ENCODE measurements at places on chromosomes 5 and 9.
A peak's percentile ranks its signal among the peaks of the same experiment; 100 is the strongest.

DNA sequence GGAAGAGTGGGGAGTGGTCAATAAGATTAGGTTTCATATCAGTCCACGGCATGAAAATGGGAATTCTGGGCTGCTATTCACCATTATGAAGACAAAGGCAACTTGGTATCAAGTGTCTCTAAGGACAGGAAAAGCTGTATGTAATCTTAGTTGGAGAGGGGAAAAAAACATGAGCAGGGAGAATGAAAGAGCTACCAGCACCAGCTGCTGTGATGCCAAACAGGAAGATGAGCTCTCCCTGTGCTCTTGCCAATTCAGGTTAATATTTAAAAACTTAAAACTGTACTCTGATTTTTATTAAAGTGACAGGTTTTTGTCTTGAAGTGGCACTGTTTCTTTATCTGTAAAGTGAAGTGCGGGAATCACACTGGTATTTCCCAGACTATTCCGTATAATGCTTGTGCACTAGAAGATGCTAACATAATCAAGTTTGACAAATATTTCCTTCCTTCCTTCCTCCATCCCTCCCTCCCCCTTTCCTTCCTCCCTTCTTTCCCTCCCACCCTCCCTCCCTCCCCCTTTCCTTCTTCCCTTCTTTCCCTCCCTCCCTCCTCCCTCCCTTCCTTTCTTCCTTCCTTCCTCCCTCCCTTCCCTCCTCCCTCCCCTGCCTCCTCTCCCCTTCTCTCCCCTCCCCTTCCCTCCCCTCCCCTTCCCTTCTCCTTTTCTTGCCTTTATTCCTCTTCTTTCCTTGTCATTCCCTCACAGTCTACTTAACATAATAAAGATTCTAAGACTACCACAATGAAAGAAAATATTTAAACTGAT is 1383.0 kb upstream of the C9orf72 start:
- DNase-seq, result no peak

DNA sequence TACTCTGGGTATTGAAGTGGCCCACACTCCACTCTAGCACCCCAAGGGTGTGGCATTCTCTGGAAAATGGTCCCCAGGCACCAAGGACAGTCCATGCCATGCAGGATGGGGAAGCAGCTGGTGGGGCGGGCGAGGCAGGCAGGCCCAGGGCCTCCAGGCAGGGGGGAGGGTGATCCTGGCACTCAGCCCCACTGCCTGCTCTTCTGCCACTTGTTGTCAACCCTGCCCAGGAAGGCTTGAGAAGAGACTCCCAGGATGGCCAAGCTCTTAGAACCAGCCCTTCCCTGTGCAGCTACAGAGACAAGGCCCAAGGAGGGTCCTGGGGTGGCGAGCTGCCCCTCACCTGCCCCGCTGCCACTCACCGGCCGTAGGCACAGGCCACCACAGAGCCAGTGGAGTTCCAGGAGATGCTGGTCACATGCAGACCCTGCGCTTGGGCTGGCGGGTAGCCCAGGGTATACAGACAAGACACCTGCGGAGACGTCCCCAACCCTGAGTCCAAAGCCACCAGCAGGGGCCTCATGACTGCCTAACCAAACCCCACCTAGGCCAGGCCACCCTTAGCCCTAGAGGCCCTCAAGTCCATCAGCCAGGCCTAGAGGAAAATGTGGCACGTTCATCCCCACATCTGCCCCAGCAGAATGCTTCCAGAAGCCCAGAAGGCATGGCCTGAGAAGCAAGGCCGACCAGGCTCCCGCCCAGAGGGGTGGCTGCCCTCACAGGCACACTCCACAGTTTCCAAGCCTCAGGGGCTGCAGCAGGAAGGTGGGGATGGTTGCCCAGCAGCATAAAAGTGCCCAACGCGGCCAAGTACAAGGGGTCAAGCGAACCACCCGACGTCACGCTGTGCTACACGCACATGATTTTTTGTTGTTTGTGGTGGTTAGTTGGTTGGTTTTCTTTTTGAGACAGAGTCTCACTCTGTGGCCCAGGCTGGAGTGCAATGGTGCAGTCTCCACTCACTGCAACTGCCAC is 19.8 kb downstream of the DYNC2I2 start:
- DNase-seq, result no peak

- no peak for DNase-seq
These were observed 7.5 kb downstream of the IRF1 start for GRCh38 chr5:132483101-132483500.

DNA sequence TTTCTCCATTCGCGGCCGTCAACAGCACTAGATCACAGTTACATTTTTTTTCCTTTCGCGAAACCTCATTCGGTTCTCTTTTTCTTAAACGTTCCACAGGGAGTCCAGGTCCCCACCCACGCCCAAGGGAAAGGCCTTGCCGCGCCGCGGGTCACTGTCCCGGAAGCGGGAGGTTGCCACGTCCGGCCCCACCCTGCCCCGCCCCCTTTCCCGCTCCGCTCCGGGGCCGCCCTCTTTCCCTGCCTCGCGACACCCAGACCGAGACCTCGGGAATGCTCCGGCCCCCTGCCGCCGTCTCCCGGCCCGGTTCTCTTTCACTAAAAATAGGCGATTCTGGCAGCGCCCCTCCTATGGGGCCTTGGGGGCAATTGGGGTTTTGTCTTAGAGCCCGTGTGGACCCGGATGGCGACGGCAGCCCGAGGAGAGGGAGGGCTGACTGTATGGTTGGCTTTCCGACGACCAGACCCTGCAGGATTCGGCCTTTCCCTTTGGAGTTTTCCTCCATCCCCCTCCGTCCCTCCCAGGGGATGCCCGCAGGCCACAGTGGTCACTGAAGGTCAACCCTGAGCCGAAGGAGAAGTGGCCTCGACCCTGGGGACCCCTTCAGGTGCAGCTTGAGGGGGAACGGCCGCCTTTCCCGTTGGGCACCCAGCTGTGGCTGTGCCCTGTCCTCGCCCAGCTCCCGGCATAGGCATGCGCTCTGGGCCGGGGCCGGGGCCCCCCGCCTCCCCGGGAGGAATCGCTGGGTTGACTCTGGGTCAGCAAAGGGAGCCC is 2.8 kb upstream of the RACK1 start:
- peak; percentile 88 for DNase-seq

DNA sequence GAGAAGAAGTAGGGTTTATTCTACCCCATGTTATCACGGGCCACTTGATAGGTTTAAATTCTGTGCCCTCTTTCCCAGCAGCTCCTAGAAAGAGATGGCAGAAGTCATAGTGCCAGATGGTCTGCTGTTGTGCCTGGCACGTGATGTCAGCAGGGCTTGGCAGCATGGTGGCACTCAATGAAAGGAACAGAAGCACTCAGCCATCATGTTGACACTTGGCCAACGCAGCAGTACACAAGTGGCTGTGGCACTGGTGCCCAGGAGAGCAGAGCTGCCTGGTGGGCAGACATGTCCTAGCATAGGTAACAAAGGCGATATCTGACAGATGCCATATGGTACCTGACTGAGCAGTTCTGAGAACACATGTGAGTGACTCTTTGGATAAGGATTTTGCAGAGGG is 796.4 kb upstream of the ACO1 start:
- DNase-seq, result no peak

- DNase-seq, result no peak
These were observed 46.2 kb upstream of the SLC28A3 start for GRCh38 chr9:84386753-84387152.

DNA sequence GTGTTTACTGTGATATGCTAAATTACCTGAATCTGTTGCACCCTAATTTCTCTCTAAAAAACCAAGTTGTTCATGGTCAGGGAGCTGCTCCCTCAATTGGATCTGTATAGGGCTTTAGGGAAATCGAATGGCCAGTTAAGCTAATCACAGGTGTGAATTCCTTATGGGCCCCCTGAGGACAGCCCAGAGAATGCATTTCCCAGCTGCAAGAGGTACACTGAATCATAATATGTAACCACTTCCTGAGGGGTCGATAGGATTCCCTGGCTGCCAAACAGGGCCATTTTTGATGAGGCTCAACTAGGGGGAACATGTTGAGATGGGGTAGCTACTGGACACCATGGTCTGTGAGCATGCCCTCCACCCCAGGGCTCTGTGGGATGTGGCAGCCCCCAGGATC is 478.6 kb downstream of the CCDC171 start:
- peak; percentile 14 for DNase-seq

GRCh38 chr5:10904862-10905432 is 143.9 kb upstream of the DAP start:
- DNase-seq, result no peak

GRCh38 chr9:126439402-126439765 is 112.8 kb downstream of the MVB12B start:
- peak; percentile 78 for DNase-seq

- no peak for DNase-seq
These were observed 33.7 kb downstream of the AP3S1 start for GRCh38 chr5:115875447-115875846.

GRCh38 chr5:77259476-77259875 is 49.0 kb downstream of the PDE8B start:
- peak; percentile 19 for DNase-seq

GRCh38 chr5:137129886-137130680 is 369.0 kb downstream of the SPOCK1 start:
- no peak for DNase-seq

- peak; percentile 32 for DNase-seq
These were observed at the start of gene PCDHGB2 for GRCh38 chr5:141359790-141360426. TSS of gene PCDHGB2 (plus strand) at chr5:141359994. CDS start at chr5:141360136, 142 bp downstream.

- peak; percentile 70 for DNase-seq
These were observed at the start of gene CTNNA1 for GRCh38 chr5:138752951-138753793. TSS of gene CTNNA1 (plus strand) at chr5:138753425. CDS start at chr5:138781925, 28,500 bp downstream.

DNA sequence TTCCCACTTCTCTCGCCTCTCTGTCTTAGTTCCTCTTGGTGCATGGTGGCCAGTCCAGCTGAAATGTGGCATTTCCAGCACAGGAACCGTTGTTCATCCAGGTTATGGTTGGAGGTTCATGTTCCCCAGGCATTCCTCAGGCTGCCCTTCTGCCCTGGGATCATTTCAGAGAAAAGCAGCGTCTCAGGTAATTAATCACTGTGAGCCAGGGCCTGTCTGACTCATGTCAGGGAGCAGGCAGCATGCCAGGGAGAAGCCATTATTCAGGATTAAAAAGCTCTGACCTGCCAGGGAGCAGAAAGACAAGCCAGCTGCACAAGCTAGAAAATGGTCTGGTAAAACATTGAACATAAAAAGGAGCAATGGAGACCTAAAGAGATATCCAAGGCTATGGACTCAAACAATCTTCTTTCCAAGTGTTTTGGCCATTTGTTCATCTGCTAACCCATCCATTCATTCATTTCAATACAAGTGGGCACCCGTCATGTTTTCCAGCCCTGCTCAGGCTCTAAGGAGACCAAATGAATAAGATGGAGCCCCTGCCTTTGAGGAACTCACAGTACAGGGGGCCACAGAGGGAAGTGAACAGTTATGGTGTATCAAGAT is 241.4 kb downstream of the DRD1 start:
- DNase-seq, result peak; percentile 53

DNA sequence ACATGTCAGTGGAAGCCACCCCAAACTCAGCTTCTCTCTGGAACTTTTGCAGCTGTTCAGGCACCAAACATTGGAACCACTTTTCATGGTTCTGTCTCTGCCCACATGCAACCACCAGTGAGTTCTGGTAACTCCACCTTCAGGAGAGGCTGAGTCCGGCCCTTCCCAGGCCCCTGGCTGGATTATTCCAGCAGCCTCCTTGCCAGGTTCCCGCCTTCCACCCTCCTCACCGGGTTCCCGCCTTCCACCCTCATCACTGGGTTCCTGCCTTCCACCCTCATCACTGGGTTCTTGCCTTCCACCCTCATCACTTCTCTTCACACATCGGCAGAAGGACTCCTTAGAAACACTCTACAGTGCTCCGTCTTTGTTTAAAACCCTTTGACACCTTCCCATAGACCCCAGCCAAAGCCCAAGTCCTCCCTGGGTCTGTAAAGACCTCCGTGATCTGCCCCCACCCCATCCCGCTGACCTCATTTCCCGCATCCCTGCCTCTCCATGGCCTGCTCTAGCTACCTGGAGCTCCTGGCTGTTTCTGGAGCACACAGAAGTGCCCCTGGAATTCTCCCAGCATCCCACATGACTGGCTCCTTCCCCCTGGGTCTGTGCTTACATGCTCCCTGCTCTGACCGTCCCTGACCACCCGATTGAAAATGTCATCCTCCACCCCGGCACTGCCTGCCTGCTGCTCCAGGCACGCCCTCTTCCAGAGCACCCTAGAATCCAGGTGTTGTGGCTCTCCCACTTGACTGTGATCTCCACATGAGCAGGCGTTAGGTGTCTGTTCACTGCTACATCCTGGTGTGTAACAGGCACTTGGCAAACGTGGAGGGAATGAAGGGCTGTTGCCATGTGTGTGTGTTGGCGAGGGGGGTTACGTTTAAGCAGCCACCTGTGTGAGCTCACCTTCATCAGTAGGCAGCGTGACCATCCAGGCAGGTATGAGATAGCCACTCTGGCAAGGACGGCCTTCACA is 17.7 kb downstream of the ROPN1L start:
- no peak for DNase-seq

DNA sequence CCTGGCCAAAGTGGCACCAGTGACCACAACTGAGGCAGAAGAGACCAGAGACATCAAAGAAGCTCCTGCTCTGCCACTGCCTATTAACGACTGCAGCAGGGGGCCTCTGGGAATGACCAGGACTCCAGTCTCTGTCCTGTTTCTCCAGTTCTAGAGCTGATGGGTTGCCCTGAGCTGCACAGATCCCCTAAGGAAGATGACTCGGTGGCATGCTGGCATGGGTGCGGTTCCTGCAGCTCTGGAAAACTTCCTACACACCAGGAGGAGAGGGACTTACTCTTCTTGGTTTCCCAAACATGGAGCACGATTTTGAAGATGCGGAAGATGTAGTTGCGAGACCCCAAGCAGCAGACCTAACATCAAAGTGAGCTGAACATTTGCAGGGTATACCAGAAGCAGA is 2.7 kb downstream of the SLIT3 start:
- no peak for DNase-seq

GRCh38 chr5:60888359-60889061 is 44.4 kb upstream of the ELOVL7 start:
- DNase-seq, result no peak

DNA sequence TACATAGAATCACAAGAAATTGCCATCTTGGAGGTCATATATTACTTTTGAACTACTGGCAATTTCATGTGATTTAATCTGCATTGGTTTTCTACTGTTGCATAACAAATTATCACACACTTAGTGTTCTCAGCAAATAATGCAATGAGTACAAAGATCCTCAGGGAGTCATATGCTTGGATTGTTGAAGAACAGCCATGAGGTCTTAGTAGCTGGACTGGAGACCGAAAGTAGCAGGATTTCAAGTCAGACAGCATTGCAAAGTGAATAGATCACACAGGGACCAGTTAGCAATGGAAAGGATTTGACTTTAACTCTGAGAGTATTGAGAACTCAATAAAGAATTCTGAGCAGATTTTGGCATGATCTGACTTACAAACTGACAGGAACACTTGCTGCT is 32.2 kb upstream of the FRMD3 start:
- DNase-seq, result peak; percentile 2

GRCh38 chr9:119004618-119004990 is 364.6 kb downstream of the BRINP1 start:
- peak; percentile 84 for DNase-seq

Data from fibroblast of skin of right quadriceps (primary cell).